IMR-90 (cell line): ENCODE measurements at places on chromosomes 2 and 18. TPM values are rescaled to one million over a fixed set of nuclear protein-coding genes. Genes with fewer than 3 reads are reported as not detected.

GRCh38 chr18:21038201-21038600 lies 73.4 kb downstream of the ROCK1 start:
- H3K27me3 ChIP-seq: no peaks in the 10 kb centered on the region
- no peak for DNase-seq
- H3K27ac ChIP-seq: no peak overlapping the region
- peaks cover 4% of the 10 kb centered on the region for H3K36me3 ChIP-seq

Gene IRS1
- 21.1 and 29.4 TPM in 2 replicates for total RNA-seq

DNA sequence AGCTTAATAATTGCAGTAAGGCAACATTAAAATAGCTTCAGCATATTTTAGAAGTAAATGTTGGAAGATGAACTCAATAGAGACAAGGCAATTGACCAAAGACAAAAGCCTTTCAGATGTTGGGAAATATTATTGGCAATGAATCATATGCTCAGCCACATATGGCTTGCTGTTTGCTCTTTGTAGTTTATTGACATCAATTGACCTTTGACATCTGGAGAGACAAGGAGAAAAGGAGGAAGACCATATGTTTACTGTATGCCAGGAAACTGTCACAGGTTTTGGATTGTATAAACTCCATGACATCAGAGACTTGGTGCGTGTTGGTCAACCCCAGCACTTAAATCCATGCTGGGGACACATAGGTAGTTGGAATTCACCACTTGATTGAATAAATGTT lies 60.6 kb upstream of the SLC16A14 start:
- DNase-seq: no peak
- H3K4me1 ChIP-seq: no peaks in the 10 kb centered on the region; the same call in 1 of the 2 replicates
- no peak overlapping the region for H3K4me3 ChIP-seq
- no peak overlapping the region for H3K27ac ChIP-seq
- no peaks in the 10 kb centered on the region; the same call in 1 of the 2 replicates for H3K27me3 ChIP-seq
- no peaks in the 10 kb centered on the region for H3K36me3 ChIP-seq

GRCh38 chr2:120735746-120736170 lies at the start of gene GLI2:
GLI2 (plus strand) TSS chr2:120735868; CDS start chr2:120797321, 61,453 bp downstream.
- peak within 1 kb of the TSS; percentile 98 for H3K27ac ChIP-seq
- H3K36me3 ChIP-seq: no peaks in the 10 kb centered on the region
- H3K4me1 ChIP-seq: peaks cover 34% of the 10 kb centered on the region
- peak; percentile 87 for DNase-seq
- H3K27me3 ChIP-seq: no peaks in the 10 kb centered on the region
- H3K4me3 ChIP-seq: peak within 1 kb of the TSS; percentile 93

DNA sequence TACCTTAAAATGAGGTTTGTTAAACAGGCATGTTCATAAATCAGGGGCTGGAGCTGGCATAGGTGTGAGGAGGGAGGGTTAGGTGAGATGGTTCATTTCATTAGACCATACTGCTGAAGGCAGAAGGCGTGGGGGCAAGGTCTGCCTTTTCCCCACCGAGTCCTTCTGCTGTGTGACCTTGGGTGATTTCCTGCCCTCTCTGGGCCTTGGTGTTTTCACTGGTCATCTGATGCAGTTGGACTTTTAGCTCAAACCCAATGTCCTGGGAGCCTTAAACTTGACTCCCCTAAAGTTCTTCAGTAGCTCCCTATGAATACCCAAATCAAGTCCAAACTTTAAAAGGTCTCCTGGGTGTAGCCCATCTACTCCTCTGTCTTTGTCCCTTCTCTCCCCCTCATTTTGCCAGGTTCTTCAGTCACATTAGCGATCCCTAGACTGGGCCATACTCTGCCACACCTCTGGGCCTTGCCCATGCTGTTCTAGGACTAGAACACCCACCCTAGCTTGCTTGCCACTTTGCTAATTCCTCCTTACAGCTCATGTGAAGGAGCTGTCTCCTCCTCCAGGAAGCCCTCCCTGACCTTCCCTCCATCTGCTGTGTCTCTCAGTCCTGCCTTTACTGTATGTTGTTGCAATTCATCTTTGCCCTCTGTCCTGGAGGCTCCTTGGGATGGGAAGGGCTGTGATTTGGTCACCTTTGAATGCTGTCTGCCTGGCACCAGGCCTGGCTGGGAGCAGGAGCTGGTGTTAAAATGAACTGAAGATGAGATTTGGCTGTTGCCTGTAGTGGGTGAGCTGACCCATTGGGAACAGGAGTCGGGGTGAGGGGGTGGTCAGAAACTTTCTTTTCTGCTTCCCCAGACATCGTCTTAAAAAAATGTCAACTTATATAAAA lies 85.4 kb upstream of the HS6ST1 start:
- DNase-seq: no peak
- H3K27me3 ChIP-seq: no peaks in the 10 kb centered on the region
- H3K36me3 ChIP-seq: no peaks in the 10 kb centered on the region
- no peak overlapping the region for H3K4me3 ChIP-seq

- H3K4me3 ChIP-seq: no peak overlapping the region
- no peak overlapping the region for H3K27ac ChIP-seq
- DNase-seq: no peak
- no peaks in the 10 kb centered on the region for H3K27me3 ChIP-seq
- H3K4me1 ChIP-seq: peaks cover 41% of the 10 kb centered on the region
Measured at GRCh38 chr2:85740193-85740592, 13.6 kb upstream of the ATOH8 start.

DNA sequence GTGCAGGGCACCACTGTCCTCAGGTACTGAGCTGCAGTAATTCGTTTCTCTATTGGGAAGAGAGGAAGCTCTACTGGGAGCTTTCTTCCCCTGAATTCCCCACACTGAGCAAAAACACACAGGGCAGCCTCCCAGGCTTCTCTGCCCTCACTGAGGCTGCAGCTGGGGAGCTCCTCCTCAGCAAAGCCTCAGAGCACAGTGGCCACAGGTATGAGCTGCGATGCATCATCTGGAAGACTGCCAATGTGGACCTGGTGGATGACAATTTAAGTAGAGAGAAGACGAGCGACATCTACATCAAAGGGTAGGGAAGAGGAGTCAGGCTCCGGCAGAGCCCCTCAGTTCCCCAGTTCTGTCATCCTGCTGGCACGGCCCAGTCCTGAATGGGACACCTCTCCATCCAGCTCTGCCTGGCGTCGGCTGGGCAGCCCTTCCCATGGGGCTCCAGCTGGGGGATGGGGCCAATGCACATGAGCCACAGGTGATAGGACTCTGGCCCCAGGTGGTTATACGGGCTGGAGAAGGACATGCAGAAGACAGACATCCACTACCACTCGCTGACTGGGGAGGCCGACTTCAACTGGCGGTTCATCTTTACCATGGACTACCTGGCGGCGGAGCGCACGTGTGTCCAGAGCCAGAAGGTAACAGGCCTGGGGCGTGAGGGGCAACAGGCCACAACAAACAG lies 37.6 kb downstream of the LMAN2L start:
- H3K4me3 ChIP-seq: no peak overlapping the region
- no peak for DNase-seq
- H3K27ac ChIP-seq: no peak overlapping the region
- H3K4me1 ChIP-seq: no peaks in the 10 kb centered on the region

DNA sequence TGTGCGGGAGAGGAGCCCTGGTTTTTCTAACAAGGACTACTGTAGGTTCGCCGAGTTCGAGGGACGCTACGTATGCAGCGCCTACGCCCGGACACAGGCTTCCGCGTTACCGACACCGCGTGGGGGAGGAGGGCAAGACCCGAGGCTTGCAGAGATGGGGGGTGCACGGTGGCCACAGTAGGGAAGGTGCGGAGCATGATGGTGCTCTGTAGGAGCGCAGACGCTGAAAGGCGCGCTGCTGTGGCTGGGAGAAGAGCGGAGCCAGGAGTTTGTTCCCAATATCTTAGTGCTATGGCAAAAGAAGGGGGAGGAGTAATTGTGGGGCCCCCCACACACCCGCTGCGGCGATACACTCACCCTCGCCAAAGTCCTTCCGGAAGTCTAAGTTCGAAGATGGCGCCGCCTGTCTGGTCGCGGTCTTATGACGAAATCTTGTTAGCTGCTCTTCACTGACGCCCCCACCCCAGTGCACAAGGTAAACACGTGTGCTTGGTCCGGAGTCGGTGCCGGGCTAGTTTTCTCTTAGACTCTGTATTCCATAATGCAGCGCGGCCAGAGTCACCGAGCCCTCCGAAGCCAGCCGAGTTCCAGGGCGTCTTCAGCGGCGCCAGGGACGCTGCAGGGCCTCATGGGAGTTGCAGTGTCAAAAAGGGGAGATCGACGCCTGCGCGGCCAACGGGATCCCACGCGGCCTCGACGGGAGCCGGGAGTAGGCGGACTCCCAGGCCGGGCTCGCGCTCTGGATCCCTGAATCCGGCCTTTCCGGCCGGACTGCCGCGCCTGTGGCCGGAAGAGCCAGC lies at the start of gene GTF3C2:
GTF3C2 (minus strand) TSS at position 383 of the 800 bp plus-strand sequence. CDS start 13,210 bp downstream, outside the sequence.
- peak within 1 kb of the TSS; percentile 95 for H3K27ac ChIP-seq
- H3K27me3 ChIP-seq: no peaks in the 10 kb centered on the region
- DNase-seq: peak; percentile 97
- no peaks in the 10 kb centered on the region for H3K36me3 ChIP-seq

DNA sequence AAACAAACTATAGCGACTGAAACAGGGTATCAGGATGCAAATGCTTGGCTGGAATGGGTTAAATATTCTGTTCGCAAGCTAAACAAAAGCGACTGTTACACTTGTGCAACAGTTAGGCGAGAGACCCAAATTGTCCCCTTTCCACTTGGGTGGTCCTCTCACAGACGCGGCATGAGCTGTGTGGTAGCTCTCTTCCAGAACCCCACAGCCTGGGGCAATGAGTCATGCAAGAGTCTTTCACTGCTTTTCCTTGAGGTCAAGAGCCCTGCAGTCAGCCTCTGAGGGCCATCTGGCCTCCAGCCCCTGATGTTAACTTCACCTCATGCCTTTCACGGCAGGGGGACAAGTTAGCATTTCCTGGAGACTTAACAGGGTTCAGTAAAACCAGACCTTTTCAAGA lies 25.7 kb downstream of the SULT1C4 start:
- no peak overlapping the region for H3K27ac ChIP-seq
- no peaks in the 10 kb centered on the region for H3K27me3 ChIP-seq
- peak; percentile 73 for DNase-seq
- H3K4me3 ChIP-seq: no peak overlapping the region
- H3K36me3 ChIP-seq: no peaks in the 10 kb centered on the region
- H3K4me1 ChIP-seq: peaks cover 4% of the 10 kb centered on the region; the same call in 1 of the 2 replicates

GRCh38 chr2:224924631-224925030 lies 117.6 kb downstream of the DOCK10 start:
- no peaks in the 10 kb centered on the region for H3K27me3 ChIP-seq
- no peaks in the 10 kb centered on the region for H3K36me3 ChIP-seq
- DNase-seq: no peak
- no peak overlapping the region for H3K27ac ChIP-seq

- H3K27ac ChIP-seq: no peak overlapping the region
- H3K4me1 ChIP-seq: no peaks in the 10 kb centered on the region
- H3K4me3 ChIP-seq: no peak overlapping the region
- DNase-seq: no peak
Measured at GRCh38 chr18:12119358-12119757, 25.7 kb downstream of the ANKRD62 start.

GRCh38 chr2:240601831-240602160 lies 15.3 kb downstream of the CAPN10 start:
- H3K27me3 ChIP-seq: no peaks in the 10 kb centered on the region
- no peak for DNase-seq
- no peak overlapping the region for H3K27ac ChIP-seq
- peaks cover 17% of the 10 kb centered on the region for H3K36me3 ChIP-seq
- no peaks in the 10 kb centered on the region for H3K4me1 ChIP-seq

- no peaks in the 10 kb centered on the region; the same call in 1 of the 2 replicates for H3K4me1 ChIP-seq
- no peak overlapping the region for H3K4me3 ChIP-seq
- H3K27me3 ChIP-seq: no peaks in the 10 kb centered on the region
- H3K36me3 ChIP-seq: peaks cover 50% of the 10 kb centered on the region
- no peak overlapping the region for H3K27ac ChIP-seq
Measured at GRCh38 chr2:27652790-27653189, 10.6 kb downstream of the SUPT7L start.

Gene COL3A1
- total RNA-seq: 408 and 411 TPM in 2 replicates

DNA sequence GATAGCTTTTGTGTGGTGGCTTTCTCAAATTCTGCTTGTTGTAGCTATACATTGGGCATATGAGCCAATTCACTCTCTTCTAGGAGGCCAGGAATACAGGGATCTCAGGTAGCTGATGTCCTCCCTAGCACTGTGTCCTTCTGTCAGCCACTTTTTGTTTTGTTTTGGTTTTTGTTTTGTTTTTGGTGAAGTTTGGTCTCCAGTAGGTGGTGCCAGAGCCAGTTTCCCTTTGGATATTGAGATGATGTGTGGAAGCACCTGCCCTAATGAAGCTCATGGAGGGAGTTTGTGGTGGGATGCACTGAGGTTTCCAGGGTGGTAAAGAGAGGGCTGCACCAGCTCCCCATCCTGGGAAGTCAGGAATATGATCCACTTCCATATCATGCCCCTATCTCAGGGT lies 100.5 kb upstream of the VWC2L start:
- H3K36me3 ChIP-seq: no peaks in the 10 kb centered on the region
- no peak overlapping the region for H3K27ac ChIP-seq
- H3K27me3 ChIP-seq: no peaks in the 10 kb centered on the region

Gene NDUFB3
- total RNA-seq: 41.0 and 105 TPM in 2 replicates

Gene CCT7
- total RNA-seq: 557 and 575 TPM in 2 replicates

Gene REEP1
- total RNA-seq: under 0.01 TPM in 2 replicates

DNA sequence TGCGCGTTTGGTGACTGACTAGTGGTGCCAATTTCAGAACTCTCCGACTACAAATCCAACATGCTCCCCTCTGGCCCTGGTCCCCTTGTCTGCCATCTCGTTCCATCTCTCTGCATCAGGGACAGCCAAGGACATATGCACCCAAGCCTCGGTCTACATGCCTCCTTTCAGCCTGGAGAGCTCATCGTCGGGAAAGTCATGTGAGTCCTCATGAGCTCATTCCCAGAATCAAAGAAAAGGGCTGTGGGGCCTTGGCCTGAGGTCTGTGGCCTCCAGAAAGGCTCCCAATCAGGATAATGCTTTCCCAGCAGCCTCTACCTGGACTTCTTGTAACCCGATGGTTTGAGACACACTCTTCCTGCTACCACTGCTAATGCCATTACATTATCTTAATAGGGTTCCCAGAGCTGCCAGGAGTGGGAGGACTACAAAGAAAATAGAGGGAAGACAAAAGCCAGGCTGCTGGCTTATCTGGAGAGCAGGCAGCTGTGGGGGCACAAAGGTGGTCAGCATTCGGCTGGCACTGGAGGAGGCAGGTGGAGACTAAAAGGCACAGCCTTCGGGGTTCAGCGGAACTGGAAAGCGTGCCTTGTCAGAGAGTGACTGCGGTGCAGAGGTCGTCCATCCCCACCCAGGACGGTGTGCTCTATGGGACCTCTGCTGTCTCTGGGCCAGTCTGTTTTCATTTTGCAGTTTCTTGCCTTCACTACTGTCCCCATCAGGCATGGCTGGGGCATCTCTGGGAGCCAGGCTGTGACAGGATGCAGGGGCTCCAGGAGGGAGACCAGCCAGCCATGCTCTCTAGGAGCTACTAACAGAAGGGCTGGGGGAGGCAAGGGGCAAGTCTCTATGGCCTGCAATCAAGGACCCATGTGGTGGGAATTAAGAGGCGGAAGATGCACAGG lies 104.4 kb upstream of the SMAD2 start:
- DNase-seq: no peak
- H3K36me3 ChIP-seq: no peaks in the 10 kb centered on the region
- H3K4me3 ChIP-seq: no peak overlapping the region
- H3K27ac ChIP-seq: no peak overlapping the region
- peaks cover 5% of the 10 kb centered on the region for H3K27me3 ChIP-seq
- H3K4me1 ChIP-seq: no peaks in the 10 kb centered on the region

Gene PROC
- 0.28 TPM in 1 of 2 replicates, not detected in the other for total RNA-seq

Gene RAB31
- 26.9 and 28.9 TPM in 2 replicates for total RNA-seq

GRCh38 chr2:35989040-35989439 lies 366.5 kb upstream of the CRIM1 start:
- no peaks in the 10 kb centered on the region for H3K27me3 ChIP-seq
- no peak overlapping the region for H3K4me3 ChIP-seq
- no peak overlapping the region for H3K27ac ChIP-seq
- no peak for DNase-seq
